Spinal cord (tissue), 10 donors: ENCODE measurements at places on chromosomes 7 and 10. TPM values are rescaled to one million over a fixed set of nuclear protein-coding genes. Genes with fewer than 3 reads are reported as not detected.

PRXL2A gene
- total RNA-seq: 69.7 TPM

SPDYE8 gene
- total RNA-seq: 0.06 TPM

CPVL gene
- 15.1 TPM for total RNA-seq

FOXI2 gene
- total RNA-seq: 0.17 TPM

NUPR2 gene
- 1.7 TPM for total RNA-seq

DLX5 gene
- total RNA-seq: not detected

EBLN1 gene
- total RNA-seq: not detected

IDI1 gene
- 219 TPM for total RNA-seq

TMEM196 gene
- total RNA-seq: 2.4 TPM

TAS2R3 gene
- 5.7 TPM for total RNA-seq

ARPC1A gene
- total RNA-seq: 99.9 TPM

INMT gene
- 5.6 TPM for total RNA-seq

BBS9 gene
- total RNA-seq: 37.0 TPM
